ENCODE measurements at places on chromosomes 13 and 19.

DNA sequence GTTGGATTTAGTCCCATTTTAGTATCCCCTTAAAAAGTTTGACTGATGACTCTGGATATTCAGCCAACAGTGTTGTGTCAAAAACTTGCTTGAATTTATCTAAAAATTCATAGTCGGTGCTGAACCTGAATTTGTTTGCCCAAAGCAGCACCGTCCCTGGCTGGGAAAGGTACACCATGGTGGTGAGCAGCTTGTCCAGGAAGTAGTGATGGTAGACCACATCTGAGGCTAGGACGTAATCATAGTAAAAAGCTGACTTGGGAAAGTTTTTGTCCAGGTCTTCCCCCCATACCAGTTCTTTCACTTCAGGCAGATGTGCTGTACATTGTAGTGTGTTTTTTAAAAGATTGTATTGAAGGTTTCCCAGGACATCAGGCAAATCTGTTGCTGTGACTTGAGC, 8.8 kb downstream of the METTL21C start:
- DNase-seq, result no peak

DNA sequence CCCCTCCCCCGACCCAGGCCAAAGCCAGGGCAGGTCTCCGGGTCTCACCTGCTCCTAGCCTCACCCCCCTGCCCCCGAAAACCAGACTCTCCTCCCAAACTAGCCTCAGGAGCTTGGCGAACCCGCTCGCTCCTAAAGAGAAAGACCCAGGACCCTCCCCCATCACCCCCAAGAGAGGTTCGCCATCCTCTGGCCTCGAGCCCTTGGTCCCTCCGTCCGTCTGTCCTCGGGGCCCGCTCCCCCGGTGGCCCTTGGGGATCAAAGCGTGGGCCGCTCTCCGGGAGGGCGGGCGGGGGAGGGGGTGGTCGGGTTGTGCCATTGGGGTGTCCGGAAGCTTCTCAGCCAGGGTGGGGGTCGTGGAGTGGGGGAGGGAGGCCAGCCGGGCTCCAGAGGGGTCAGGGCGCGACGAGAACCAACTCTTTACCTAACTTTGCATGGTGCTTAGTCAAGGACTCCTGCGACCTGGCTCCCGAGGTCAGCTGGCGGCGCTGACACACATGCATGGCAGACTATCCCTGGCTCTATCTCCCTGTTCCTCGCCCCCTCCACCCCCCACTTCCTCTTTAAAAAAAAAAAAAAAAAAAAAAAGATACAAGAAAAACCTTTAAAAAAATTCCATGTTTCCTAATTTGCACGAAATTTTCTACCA, 15.6 kb downstream of the SMIM24 start:
- no peak for DNase-seq

- DNase-seq, result no peak
Observed at GRCh38 chr13:98537740-98538139, 39.2 kb downstream of the STK24 start.

DNA sequence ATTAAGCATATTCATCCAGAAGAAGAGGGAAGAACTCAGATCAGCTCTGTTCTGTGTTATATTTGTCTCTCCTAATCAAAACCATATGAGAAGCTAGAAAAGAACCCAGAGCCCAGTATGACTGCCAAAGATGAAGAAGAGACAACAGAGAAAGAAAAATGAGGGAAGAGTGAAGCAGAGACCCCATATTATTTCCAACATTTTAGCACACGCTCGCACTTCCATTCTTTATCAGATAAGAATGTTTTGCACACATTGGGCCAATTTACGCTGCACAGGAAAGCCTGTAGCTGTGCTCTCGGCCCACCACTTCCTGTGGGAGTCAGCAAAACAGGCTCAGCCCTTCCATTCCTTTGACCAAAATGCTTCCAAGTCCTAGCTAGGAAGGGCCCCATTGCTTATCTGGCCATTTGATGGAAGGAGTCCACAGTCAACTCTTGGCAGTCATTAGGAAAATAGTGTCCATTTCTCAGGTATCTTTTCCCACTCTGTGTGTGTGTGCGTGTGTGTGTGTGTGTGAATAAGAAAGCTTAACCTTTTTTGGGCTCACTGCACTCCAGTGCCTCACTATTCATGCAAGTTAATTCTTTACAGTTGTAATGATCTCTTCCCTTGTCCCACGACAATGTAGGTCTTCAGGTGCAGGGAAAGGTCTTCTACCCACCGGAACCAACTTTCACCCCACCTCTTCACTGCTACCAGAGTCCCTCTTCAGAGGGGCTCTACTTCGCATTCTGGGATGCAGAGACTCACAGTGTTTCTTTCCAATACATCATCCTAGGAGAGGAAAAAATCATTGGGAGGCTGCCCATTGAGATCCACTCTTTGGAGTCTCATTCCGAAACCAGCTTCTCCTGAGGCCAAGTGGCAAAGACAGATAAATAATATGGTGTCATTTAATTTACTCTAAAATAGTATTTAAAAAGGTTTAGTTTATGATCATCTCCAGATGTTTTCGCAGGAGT, 237.5 kb downstream of the COG6 start:
- DNase-seq, result peak; percentile 13

DNA sequence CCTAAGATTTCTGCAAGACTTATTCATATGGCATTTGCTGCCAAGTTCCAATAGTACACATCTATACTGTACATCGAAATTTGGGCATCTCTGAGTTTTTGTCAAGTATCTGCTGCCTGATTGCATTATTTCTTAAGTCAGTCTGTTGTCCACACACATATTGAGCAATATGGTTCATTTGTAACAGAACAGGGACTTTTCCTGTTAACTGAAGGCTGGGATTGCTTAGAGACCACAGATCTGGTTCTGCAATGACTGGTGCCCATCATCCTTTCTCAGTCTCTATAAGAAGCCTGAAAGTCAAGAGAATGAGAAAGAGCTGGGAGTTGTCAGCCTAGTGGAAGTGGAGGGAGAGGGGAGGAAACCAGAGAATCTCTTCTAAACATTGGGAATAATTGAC, 22.5 kb upstream of the MYCBP2 start:
- DNase-seq, result no peak

GRCh38 chr13:43089912-43090498, 66.6 kb downstream of the DNAJC15 start:
- no peak for DNase-seq

GRCh38 chr19:43814663-43815352, 12.3 kb upstream of the ZNF283 start:
- no peak for DNase-seq

DNA sequence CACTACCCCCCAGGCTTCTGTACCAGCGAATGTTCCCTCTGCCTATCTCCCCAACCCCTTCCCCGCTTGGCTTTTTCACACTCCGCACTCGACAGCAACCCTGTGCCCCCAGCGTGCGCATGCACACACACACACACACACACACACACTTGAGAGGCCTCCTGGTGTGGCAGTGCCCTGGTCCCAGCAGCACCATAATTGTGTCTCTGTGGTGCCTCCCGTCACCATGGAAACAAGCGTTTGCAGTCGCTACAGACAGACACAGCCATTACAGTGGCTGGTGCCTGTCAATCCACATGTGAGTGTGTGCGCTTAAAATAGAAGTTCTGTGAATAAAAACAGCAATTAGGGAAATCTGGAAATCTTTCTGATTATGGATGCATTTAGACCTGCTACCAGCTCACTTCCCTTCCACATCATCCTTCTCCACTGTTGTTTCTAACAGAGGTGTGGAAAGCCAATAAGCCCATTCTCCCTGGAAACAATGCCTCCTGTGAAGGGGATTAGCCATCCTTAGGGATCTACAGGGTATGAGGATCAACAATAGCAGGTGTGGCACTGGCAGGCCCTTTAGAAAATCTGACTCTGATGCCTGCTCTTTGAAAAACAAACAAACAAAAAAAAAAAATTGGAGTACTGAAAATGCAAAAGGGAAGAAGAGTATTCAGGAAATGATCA, 146.3 kb downstream of the DCLK1 start:
- DNase-seq, result no peak

DNA sequence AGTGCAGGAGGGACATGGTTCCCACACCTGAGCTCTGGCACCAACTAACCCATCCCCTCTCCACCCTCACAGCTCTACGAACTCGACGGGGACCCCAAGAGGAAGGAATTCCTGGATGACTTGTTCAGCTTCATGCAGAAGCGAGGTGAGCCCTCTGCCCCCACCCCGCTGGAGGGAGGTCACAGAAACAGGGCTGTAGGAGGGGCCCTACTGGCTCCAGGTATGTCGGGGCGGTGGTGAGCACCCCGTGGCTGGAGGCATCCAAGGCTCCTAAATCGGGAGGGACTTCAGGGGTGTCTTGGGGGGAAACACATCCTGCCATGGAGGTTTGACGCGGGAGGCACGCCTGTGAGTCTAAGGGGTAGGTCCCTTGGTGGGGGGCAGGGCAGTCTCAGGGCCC, 24.1 kb upstream of the WDR18 start:
- DNase-seq, result no peak

- DNase-seq, result no peak
Observed at GRCh38 chr13:112825875-112826274, 136.0 kb downstream of the ATP11A start.

GRCh38 chr19:32611161-32611560, 30.2 kb downstream of the PDCD5 start:
- peak; percentile 87 for DNase-seq

- no peak for DNase-seq
Observed at GRCh38 chr13:85537601-85538000, 261.6 kb downstream of the SLITRK6 start.

DNA sequence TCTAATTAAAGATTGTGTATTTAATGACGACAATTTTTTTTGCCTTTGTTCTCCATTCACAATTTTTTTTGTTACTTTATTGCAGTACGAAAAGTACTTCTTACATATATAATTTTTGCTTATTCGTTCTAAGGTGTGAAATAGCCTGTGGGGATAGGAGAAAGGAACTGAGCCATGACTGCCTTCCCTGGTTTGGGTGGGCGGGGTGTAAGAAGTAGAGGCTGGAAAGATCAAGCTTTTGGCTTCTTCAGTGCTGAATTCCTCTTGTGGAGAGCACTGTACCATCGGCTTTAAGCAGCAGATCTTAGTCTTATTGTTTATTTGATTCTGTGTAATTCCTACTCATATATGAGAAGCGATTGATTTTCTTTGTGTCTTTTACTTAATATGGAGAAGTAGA, 115.8 kb downstream of the NBEA start:
- DNase-seq, result no peak

GRCh38 chr13:57740719-57741118, 109.2 kb downstream of the PCDH17 start:
- peak; percentile 9 for DNase-seq

DNA sequence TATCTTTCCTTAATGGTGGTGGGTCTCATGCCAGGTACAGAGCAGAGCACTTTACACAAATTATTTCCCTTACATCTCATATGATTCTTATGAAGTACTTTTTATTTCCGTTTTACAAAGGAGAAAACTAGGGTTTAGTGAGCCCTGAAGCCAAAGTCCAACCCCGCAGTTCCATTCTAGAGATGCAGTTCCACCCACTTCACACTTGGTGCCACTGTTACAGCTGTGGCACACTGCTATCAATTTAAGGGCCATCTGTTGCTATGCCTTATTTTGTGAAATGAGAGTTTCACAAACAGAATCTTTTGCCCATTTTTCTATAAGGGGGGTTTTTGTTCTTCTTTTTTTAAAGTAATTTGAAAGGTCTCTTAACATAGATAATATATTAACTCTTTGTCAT, 12.9 kb downstream of the MIPEP start:
- no peak for DNase-seq

GRCh38 chr13:74768521-74769085, 634.4 kb upstream of the KLF12 start:
- peak; percentile 4 for DNase-seq

- peak; percentile 85 for DNase-seq
Observed at GRCh38 chr19:16160943-16161560, 12.3 kb downstream of the CIB3 start.

GRCh38 chr19:17035842-17036424, 9.3 kb upstream of the CPAMD8 start:
- no peak for DNase-seq

GRCh38 chr19:48329167-48329891, 4.0 kb downstream of the EMP3 start:
- peak; percentile 62 for DNase-seq

- no peak for DNase-seq
Observed at GRCh38 chr19:30053558-30053957, 111.5 kb downstream of the URI1 start.

DNA sequence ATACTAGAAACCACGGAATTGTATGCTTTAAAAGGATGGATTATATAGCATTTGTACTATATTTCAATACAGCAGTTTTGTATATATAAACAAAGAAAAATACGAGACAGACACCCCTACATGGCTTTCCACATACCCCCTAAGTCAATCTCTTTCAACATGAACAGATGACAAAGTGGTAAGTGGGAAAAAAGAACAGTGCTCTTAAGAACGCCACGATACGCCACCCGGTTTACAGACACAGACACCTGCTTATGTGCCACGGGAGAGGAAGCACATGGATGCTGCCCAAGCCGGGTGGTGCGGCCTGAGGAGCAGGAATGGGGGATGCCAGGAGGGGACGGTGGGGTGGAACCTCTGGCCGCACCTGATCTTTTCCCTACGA, 8.1 kb downstream of the CAPS start:
- no peak for DNase-seq

- peak; percentile 79 for DNase-seq
Observed at GRCh38 chr19:46944918-46945628, 74.6 kb upstream of the NPAS1 start.

GRCh38 chr19:2969104-2969504, 8.3 kb upstream of the TLE6 start:
- no peak for DNase-seq

GRCh38 chr13:114065141-114065925, 67.1 kb downstream of the RASA3 start:
- peak; percentile 99 for DNase-seq

GRCh38 chr13:47904241-47904640, 96.8 kb downstream of the SUCLA2 start:
- DNase-seq, result no peak

DNA sequence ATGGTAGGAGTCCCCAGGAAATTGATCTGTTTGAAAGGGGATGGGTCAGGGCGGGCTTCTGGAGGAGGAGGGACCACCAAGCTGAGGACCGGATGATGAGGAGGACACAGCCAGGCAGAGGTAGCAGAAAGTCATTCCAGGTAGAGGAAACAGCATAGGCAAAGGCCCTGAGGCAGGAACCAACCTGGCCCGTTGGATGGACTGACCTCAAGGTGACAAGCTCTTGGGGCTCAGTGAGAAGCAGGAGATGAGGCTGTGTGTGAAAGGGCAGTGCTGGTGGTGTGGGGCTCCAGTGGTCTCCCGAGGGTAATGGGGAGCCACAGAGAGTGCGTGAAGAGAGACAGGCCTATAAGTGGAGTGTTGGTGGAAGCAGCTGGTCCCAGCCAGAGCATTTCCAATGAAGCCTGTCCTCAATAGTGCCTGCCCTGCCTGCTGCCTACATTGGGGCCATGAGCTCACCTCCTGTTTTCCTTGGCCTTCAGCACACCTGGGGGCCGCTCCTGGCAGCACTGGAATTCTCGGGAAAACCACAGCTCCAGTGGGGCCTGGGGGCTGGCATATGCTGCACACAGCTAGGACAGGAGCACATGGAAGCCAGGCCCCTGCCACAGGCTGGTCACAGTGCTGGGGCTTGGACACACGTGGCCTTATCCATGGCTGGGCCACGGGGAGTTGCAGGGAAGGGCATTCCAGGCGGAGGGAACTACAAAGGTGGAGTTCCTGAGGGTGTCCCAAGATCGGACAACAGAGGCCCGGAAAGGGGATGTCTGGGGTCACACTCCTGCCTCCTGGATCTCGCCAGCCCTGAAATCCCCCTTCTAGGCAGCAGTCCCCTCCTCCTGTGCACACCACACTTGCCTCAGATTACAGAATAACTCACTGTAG, 2.3 kb upstream of the COMP start:
- DNase-seq, result no peak

- no peak for DNase-seq
Observed at GRCh38 chr13:73212482-73212881, 153.7 kb downstream of the KLF5 start.
